ENCODE measurements at places on chromosomes 2 and 18. TPM values are rescaled to one million over a fixed set of nuclear protein-coding genes. Genes with fewer than 3 reads are reported as not detected.

The NT5DC4 gene
- not detected for total RNA-seq

The ABCB11 gene
- 0.05 TPM for total RNA-seq

The NOSTRIN gene
- not detected for total RNA-seq

The CD28 gene
- 124 TPM for total RNA-seq

The OTOS gene
- not detected for total RNA-seq

The SLC38A11 gene
- total RNA-seq = not detected

The PXDN gene
- total RNA-seq = 2.5 TPM

The FAM110C gene
- 6.6 TPM for total RNA-seq

The G6PC2 gene
- total RNA-seq = not detected

The GYPC gene
- total RNA-seq = 113 TPM

The NEB gene
- 0.12 TPM for total RNA-seq

The TEKT4 gene
- 0.39 TPM for total RNA-seq

The IL36B gene
- total RNA-seq = not detected

The MPP4 gene
- 0.15 TPM for total RNA-seq

The NXPH2 gene
- total RNA-seq = not detected

The BUB1 gene
- total RNA-seq = 88.5 TPM

The PROKR1 gene
- total RNA-seq = 0.05 TPM

The EHBP1 gene
- 21.1 TPM for total RNA-seq

The TFCP2L1 gene
- total RNA-seq = not detected

The C2orf80 gene
- not detected for total RNA-seq

The CCBE1 gene
- not detected for total RNA-seq

The C2orf72 gene
- total RNA-seq = 0.10 TPM

The STEAP3 gene
- total RNA-seq = 0.05 TPM

The SPC25 gene
- 21.4 TPM for total RNA-seq

The GPR35 gene
- 13.5 TPM for total RNA-seq

The OSR1 gene
- total RNA-seq = not detected

The R3HDM1 gene
- 52.5 TPM for total RNA-seq

The NRBP1 gene
- total RNA-seq = 104 TPM

The POTEI gene
- not detected for total RNA-seq

The UGT1A10 gene
- not detected for total RNA-seq

The VSNL1 gene
- total RNA-seq = not detected

The DPYSL5 gene
- 0.10 TPM for total RNA-seq

The IL18R1 gene
- total RNA-seq = 83.8 TPM

The HOXD3 gene
- total RNA-seq = not detected

The TIGD1 gene
- 8.2 TPM for total RNA-seq

The AQP4 gene
- not detected for total RNA-seq

The TSPYL6 gene
- total RNA-seq = not detected

The RPRM gene
- 0.41 TPM for total RNA-seq

The RTP5 gene
- not detected for total RNA-seq

The OTX1 gene
- total RNA-seq = not detected

The TET3 gene
- 16.8 TPM for total RNA-seq

The RASGRP3 gene
- total RNA-seq = 13.9 TPM

The SERPINB4 gene
- not detected for total RNA-seq

The KCNG3 gene
- total RNA-seq = not detected

The EMX1 gene
- not detected for total RNA-seq

The TRIM43 gene
- not detected for total RNA-seq

The PROM2 gene
- total RNA-seq = 1.4 TPM

The MERTK gene
- total RNA-seq = 0.29 TPM

The CCDC85A gene
- not detected for total RNA-seq

The ERICH2 gene
- not detected for total RNA-seq

The ALS2 gene
- 11.2 TPM for total RNA-seq

The ASXL3 gene
- total RNA-seq = not detected

The SLC19A3 gene
- not detected for total RNA-seq

All from T-helper 1 cell treated with Interleukin-12 subunit alpha and Interleukin-12 subunit beta and Interleukin-4 antibody, amounts not matched to agents 30 ng/mL and 1 ng/mL, for 36 hours (primary cell).